Fibroblast of the aortic adventitia (primary cell): ENCODE measurements at places on chromosomes 6 and 20. TPM values are rescaled to one million over a fixed set of nuclear protein-coding genes. Genes with fewer than 3 reads are reported as not detected.

- peak; percentile 28 for DNase-seq
These were observed 136.3 kb downstream of the ZMYND8 start for GRCh38 chr20:47220161-47220582.

DNA sequence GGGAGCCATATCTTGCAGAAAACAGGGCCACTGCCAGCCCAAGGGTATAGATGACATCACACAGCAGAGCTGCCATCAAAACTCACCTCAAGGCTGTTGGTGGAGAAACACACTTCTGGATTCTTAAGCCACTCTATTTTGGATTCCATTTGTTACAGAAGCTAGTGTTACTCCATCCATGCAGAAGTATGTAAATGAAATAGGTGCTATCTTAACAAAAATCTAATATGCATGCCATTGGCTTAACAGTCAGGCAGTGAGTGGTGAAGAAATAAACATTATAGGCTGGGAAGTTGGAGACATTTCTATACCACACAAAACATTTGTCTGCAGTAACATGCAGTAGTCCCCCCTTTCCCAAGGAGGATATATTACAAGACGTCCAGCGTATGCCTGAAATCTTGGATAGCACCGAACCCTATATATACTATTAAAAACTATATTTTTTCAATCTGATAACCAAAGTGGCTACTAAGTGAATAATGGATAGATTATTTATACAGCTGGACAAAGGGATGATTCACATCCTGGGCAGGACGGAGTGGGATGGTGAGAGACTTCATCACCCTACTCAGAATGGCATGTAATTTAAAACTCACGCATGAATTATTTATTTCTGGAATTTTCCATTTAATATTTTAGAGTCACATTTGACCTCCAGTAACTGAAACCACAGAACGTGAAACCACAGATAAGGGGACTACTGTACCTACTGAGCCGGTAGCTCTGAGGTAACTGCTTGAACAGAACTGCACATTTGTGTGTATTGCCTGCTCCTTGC, 160.0 kb upstream of the PLN start:
- DNase-seq: peak; percentile 80

DNA sequence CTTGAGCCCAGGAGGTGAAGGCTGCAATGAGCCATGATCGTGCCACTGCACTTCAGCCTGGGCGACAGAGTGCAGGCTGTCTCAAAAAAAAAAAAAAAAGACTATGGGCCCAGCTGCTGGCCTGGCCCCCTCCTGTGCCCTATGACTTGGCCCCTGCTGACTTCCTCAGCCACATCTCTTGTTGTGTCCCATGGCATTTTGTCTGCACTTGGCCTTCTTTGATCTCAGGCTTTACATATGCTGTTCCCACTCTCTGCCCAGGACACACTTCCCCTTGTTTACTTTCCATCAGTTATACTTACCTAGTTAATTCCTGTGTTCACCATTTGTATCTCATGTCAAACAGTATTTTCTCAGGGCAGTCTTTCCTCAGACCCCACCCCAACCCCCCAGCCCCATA, 44.5 kb downstream of the RPRD1B start:
- DNase-seq: no peak

DNA sequence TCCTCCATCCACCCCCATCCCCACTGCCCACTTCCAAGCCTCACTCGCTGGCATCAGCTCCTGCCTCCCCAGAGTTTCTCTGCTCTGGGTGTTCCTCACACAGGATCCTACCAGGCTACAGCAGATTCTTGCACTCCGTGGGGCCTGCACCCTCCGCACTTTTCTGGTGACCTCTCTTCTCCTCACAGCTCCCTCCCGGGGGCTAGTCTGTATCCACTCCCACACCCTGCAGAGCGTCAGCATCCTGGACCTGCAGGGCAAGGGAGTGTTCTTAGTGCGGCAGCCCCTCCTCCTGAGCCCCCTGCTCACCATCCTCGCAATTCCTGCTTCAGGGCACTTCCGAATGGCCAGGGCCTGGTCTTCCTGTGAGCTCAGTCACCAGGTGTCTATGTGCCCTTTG, 224.2 kb downstream of the DLL1 start:
- no peak for DNase-seq

- no peak for DNase-seq
These were observed 13.0 kb upstream of the ABHD16B start for GRCh38 chr20:63848003-63848911.

- DNase-seq: no peak
These were observed 50.8 kb upstream of the MYLIP start for GRCh38 chr6:16078064-16078463.

GRCh38 chr6:85172705-85173104, 277.2 kb upstream of the NT5E start:
- no peak for DNase-seq

DNA sequence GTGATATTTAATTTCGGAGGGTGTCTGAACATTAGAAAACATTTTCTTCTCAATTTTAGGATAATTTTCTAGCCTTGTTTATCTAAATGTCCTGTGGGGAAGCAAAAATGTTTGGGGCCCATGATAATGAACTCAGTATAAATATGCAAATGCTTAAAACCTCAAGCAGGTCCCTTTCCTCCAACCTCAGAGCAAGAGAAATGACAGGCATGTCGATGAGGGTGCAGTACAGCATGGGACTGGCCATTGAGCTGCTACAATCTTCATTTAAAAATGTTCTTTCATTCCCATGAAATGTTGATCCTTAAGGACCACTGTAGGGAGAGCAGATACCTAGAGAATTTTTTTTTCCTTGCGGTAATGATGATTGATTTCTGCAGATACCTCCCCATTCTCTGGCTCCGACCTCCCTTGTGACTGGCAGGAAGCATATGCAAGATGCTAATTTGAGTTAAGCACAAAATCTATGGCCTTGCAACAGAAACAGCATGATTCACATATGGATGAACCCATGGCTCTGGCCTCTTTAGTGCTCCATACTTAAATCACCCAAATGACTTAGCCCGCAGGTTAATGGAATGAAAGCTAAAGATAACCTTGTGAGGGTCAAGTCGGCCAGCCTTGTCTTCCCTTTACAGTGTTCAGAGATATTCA, 243.3 kb downstream of the SOX4 start:
- DNase-seq: no peak

DNA sequence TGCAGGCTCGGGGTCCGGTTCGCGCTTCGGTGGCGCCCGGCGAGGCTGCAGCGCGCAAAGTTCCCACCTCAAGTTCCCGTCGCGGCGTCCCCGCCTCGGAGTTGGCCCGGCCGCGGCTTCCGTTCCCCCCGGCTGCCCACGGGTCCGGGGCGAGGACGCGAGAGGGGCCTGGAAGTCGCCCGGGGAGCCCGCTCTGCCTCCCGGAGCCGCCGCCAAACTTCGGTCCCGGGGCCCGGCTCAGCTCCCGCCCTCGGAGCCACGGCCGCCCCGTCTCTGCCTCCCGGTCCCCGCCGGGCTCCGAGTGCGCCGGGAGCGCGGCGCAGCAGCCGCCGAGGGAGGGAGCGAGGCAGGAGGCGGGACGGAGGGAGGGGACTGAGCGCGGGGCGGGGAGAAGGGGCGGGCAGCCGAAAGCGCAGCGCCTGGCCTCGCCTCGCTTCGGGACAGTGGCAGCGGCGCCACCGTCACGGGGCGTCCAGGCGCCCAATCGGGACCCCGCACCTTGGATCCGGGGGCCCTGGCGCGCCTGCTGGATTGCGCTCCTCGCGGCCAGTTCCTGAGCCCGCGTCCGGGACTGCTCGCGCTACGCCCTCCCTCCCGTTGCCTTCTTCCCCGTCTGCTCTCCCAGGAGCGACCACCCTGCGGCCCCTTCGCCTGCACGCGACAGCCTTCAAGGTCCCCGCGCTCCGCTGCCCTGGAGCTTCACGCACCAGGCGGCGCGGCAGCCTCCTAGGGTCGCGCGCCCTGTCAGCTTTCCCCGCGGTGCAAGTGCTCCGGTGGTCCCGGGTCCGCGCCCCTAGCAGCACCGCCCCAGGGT, at the start of gene KCNG1:
Gene KCNG1 (minus strand): TSS at position 305 of the 814 bp plus-strand sequence. CDS start 12,769 bp downstream, outside the sequence.
- peak; percentile 52 for DNase-seq

- DNase-seq: no peak
These were observed 88.2 kb upstream of the BHLHE23 start for GRCh38 chr20:63094767-63095499.

GRCh38 chr6:45293306-45293705, 34.8 kb upstream of the RUNX2 start:
- DNase-seq: no peak

The ZFP57 gene
- 0.49 TPM in 1 of 2 replicates, not detected in the other for total RNA-seq

The TSHZ2 gene
- total RNA-seq: 6.9 and 48.9 TPM in 2 replicates

The RBPJL gene
- not detected in 2 replicates for total RNA-seq
